AG10803 (cell line): ENCODE measurements at places on chromosomes 12 and 14.

DNA sequence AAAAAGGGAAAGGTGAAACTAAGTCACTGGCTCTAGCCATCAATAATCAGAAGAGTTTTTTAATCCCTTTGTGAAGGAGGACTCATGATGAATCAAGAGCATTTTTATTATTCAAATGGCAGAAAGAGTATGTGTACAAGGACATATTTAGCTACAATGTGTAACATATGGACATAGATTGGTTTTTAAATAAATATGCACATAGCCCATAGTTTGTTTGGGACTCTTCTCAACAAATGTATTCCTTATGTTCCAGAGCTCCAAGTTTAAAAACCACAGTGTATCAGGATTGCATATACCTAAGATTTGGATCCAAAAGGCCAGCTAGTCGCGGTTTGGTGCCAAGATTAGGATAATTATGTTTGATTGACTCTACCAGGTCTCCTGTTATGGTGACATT is 104.2 kb downstream of the C12orf50 start:
- DNase-seq = no peak

- DNase-seq = no peak
Measured at GRCh38 chr12:56993346-56993745, 13.0 kb downstream of the ZBTB39 start.

- DNase-seq = peak; percentile 77
Measured at GRCh38 chr14:29637411-29637810, 290.2 kb downstream of the PRKD1 start.

DNA sequence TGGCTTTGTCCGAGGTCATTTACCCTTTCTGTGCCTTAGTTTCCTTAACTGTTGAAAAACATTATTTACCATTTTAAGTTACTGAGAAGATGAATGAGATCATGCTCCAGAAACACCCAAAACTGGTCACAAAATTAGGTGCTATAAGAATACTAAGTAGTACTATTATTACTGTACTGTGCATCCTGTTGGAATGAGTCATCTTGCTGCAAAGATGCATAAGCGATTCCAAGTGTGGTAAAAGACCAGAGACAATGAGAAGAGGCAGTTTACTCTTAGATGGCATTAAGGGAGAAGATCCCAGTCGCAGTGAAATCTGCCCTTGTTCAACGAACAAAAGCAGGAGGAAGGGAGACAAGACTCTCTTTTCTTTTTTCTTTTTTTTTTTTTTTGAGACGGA is 4.2 kb upstream of the PLEKHA5 start:
- no peak for DNase-seq

DNA sequence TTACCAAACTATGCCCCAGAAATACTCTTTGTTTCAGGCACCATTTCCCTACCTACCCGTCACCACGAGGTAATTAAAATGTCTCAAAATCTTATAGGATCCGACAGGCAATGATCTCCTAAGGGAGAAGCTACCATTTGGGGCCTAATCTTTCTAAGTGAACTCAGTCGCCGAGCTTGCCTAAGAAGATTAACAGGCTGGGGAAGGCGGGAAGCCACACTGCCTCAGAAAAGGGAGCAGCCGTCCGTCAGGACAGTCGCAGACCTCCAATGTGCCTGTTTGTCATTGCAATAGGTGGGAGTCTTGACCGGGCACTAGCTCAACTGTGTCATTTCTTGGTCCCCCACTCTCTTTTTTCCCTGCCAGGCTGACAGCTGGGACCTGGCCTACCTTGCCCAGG is 4.6 kb downstream of the TTC7B start:
- no peak for DNase-seq

GRCh38 chr12:102948941-102949352 is 8.5 kb upstream of the ASCL1 start:
- peak; percentile 24 for DNase-seq

- DNase-seq = no peak
Measured at GRCh38 chr12:5525783-5526367, 94.0 kb downstream of the NTF3 start.

GRCh38 chr12:24049101-24049500 is 99.6 kb upstream of the SOX5 start:
- DNase-seq = no peak

- DNase-seq = peak; percentile 90
Measured at GRCh38 chr14:58280954-58281787, 17.2 kb upstream of the ARID4A start.

DNA sequence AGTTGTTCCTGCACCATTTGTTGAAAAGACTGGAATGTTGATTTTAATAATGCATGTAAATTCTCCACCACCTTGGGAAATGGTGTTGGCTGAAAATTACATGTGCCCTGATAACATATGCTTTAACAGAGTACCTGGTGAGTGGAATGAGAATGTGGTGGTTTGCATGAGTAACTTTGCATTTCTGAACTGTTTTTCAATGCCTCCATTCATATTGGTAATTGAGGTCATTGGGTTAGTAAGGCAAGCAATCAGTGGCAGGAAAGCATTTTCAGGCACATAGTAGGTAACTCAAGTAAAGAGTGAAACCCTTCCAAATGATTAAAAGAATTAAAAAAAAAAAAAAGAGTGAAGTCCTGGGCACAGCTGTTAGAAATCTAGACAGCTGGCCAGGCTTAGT is 32.2 kb upstream of the BICD1 start:
- DNase-seq = no peak

GRCh38 chr12:52434081-52434733 is at the start of gene KRT75:
Gene KRT75 (minus strand): TSS chr12:52434371. CDS start chr12:52434304, 67 bp downstream.
- peak; percentile 17 for DNase-seq

- peak; percentile 96 for DNase-seq
Measured at GRCh38 chr12:77625441-77625840, 205.3 kb upstream of the NAV3 start.

DNA sequence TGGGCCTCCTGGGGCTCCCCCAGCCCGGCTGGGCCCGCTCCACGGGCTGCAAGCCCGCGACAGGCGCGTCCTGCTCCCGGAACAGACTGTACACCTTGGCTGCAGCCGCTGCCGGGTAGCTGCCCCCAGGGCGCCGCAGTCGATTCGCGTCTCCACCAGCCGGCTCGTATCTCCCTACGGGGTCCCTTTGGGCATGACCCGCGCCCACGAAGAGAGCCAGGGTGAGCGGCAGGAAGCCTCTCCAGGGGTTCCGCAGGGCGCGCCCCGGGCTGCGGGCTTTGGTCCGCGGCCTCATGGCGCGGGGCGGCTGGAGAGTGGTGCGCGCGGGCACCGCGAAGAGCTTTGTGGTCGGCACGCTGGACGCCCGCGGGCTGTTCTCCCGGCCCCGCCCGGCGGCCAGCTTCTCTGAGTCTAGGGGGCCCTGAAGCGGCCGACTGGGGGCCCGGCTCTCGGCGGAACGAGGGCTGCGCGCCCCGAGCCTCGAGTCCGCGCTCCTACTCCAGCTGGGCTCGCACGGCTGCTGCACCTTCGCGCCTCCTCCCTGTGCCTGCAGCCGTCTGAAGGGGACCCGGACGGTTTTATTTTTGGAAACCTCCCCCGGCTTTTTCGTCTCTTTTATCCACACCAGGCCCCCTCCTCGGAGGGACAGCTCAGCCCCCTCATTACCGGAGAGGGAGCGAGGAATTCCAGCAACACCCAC is at the start of gene LTBP2:
Gene LTBP2, minus strand, starts transcription at position 588 of the 700 bp plus-strand sequence. Its CDS starts 293 bp downstream, at position 295.
- DNase-seq = no peak

DNA sequence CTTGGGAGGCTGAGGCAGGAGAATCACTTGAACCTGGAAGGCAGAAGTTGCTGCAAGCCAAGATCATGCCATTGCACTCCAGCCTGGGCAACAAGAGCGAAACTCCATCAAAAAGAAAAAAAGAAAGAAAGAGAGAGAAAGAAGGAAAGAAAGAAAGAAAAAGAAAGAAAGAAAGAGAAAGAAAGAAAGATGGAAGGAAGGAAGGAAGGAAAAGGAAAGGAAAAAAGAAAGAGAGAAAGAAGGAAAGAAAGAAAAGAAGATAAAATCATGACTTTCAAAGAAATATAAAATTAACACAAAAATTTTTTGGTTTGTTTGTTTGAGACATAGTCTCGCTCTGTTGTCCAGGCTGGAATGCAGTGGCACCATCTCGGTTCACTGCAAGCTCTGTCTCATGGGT is 22.2 kb upstream of the DAAM1 start:
- DNase-seq = no peak

DNA sequence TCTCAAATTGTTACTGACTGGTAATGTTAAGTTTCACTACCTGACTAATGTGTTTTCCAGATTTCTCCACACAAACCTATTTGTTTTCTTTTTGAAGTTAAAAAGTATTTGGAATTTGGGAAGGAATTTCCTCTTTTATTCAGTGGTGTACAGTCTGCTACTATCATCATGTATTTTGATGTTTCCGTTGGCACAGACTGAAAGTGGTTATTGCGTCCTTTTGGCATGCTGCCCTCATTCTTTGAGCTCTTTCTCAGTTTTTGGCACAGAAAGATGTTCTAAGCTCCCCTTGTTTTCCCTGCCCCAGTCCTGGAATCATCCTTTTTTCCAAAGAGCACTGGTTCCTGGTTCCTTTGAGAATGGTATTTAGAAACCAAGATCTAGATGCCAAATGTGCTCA is 31.4 kb upstream of the RTRAF start:
- DNase-seq = peak; percentile 48

DNA sequence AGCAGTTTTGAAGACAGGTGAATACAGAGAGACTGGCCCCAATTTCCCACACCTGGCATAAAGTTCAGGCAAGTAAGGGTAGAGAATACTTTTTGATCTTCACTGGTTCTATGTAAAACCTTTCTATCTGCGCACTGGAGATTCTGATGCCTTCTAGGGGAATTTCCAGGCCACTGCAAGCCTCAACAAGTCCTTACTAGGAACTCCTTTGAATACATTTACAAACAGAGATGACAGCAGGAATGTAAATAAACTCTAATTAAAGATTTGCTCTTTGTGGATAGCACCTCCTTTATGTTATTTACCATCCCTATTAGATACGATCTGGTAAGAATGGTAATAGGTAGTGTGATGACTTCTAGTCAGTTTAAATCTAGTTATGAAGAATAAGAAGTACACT is 69.2 kb downstream of the NTN4 start:
- DNase-seq = peak; percentile 16

DNA sequence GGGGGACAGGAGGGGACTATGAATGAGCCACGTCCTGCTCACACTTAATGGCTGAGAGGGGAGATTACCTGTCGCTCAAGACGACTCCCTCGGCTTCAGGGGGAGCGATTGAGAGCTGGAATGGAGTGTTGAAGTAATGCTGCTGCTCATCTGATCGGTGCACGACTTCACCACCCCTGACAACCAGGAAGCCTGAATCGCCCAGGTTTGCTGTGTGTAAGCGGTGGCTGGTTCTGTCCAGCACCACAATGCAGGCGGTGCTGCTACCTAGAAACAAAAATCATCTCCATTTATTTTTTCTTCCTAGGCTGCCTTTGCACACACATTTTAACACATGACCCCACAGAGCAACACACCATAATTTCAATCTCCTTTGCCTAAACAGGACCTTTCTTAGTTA is 37.3 kb downstream of the PPTC7 start:
- no peak for DNase-seq

GRCh38 chr12:96117460-96117859 is 76.7 kb upstream of the ELK3 start:
- DNase-seq = no peak

DNA sequence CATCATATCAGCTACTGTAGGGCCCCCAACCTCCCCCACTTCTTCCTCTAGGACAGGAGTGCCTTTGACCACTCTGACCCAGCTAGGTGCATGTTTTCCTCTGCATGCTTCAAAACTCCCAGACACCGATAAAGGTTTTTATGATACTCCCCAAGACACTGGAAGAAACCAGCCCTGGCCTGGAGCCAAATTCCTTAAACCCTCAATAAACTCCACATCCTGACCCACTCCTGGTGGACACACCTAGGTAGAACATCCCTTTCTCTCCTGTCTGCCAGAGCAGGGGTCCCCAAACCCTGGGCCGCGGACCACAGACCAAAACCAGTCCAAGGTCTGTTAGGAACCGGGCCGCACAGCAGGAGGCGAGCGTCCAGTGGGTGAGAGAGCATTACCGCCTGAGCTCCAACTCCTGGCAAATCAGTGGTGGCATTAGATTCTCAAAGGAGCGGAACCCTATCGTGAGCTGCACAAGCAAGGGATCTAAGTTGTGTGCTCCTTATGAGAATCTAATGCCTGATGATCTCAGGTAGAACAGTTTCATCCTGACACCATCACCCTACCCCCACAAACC is 49.6 kb downstream of the NT5DC3 start:
- DNase-seq = no peak

- DNase-seq = no peak
Measured at GRCh38 chr12:1842183-1842904, 22.0 kb downstream of the LRTM2 start.

- no peak for DNase-seq
Measured at GRCh38 chr12:18754124-18754707, 16.3 kb downstream of the CAPZA3 start.

- no peak for DNase-seq
Measured at GRCh38 chr14:50123062-50123461, 6.7 kb upstream of the VCPKMT start.

DNA sequence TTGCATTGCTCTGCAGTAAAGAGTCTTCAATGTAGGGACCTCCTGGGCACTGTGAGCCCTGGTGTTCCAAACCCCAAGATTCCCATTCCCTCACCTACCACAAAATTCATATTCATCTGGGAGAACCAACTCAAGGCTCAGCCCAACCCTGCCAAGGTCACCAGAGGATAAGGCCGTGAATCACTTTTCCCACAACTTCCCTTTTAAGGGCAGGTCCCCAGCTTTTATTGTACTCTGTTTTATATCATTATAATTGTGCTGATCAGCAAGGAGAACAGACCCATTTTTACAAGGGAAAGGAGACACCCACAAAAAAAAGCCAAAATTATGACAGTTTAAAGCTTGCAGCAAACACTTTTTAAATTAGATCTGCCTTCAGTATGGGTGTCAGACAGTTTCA is 363.0 kb upstream of the FKBP4 start:
- peak; percentile 45 for DNase-seq

GRCh38 chr12:127297327-127297726 is 969.6 kb upstream of the TMEM132C start:
- DNase-seq = no peak

DNA sequence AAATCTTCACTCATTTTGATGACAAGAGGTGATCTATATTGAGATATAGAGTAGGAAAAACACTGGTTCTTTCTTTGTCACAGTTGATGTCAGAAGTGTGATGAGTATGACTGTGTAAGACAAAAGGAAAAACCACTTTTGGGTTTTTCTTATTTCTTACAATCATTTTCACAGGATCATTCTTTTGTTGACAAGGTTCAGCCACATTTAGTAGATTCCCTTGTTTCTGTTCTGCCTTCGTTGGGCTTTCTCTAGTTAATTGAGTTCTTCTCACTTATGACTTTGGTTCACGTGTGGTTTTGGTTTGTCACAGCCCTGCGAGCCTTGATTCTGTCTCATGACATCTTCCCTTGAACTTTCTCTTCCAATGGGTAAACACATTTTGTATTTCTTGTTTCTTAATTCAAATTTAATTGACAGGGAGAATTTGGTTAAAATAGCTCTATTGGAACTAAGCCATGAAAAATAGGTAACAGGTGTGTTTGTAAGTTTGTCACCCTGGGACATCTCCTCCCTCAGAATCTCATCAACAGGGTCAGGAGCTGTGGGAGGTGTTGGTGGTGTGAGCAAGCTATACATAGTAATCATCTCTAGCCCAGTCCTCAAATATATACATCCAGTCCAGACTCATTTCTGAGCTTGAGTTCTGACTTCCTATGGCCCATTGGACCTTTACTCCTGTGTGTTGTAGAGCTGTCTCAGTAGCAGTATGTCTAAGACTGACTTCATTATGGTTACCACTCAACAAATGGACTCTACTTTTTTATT is 255.3 kb downstream of the BMP4 start:
- DNase-seq = no peak

- no peak for DNase-seq
Measured at GRCh38 chr14:84468153-84468552, 1061.8 kb upstream of the FLRT2 start.
